ENCODE measurements at places on chromosomes 12 and 14.

DNA sequence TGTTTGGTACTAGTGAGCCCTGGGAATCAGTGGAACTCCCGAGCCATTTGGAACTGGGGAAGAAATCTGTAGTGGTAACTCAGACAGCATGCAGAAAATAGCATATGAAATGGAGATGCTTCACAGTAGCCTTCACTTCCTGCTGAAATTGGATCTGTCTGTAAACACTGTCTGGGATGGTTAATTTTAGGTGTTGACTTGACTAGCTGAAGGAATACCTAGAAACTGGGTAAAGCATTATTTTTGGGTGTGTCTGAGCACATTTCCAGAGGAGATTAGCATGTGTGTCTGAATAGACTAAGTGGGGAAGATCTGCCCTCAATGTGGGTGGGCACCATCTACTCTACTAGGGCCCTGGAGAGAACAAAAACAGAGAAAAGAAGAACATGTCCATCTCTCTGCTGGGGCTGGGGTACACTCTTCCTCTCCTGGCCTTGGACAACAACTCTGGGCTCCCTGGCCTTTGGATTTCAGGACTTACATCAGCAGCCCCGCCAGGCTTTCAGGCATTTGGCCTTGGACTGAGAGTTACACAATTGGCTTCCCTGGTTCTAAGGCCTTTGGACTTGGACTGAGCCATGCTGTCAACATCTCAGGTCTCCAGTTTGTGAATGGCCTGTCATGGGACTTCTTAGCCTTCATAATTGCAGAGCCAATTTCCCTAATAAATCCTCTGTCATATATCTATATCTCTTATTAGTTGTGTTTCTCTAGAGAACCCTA is 14.0 kb upstream of the CRADD start:
- no peak for DNase-seq

DNA sequence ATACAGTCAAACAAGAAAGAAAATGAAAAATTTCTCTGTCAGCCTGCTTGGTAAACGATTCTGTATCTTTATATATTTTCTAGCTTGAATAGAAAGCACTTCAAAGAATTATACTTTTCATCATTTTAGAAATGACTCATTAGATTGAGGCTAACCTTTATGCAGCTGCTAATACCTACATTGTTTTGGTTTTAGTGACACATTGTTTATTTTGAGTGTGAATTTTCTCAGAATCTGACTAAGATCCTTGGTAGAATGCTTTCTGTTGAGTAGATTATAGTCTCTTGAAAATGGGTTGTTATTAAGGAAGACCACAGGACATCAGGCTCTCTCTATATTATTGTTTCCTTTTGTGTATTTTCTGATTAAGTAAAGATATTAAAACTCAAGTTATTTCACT is at the start of gene PMCH:
TSS of gene PMCH (minus strand) at position 45 of the 400 bp plus-strand sequence. CDS start 63 bp downstream, outside the sequence.
- no peak for DNase-seq

DNA sequence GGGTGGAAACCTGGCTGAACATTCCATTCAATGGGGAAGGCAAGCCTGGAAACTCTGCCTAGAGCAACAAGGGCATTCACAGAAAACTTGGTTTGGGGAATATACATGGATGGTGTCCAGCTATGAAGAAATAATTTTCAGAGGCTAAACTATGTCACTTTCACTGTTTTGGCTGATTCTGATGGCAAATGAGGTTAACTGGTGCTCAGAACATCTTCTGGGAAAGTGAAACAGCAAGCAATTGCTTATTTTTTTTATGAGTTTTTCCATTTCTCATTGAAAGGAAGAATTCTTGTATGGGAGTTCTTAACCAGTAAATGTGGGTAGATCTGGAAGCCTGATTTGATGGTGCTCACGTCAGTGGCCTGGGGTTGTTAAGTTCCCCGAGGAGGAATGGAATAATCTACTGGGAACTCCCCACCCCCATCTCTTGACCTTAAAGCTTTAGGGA is 132.8 kb upstream of the BTG1 start:
- no peak for DNase-seq

DNA sequence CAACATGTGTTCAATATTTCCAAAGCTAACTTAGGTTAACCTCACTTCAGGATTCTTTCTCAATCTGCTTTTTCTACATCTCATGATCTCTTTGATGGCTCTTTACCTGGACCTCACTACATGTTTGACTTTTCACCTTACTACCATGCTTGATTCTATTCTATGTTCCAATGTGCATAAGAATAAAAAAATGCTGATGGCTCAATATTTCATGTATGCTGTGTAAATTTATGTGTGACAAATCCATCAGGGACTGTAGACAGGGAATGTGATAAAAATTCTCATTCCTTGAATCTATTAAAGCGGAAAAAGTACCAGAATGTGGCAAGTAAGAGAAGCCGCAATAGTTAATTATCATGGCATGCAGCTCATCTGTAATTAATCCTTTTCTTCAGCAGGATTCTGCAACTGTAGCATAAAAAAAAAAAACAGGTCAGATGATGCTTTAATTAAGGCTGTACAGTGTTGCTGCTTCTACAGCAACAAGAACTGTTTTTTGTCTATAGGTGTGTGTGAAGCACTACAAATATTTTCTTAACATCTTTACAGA is 276.9 kb upstream of the PRKD1 start:
- DNase-seq = no peak

- no peak for DNase-seq
Observed at GRCh38 chr14:89339579-89339978, 77.5 kb downstream of the FOXN3 start.

- no peak for DNase-seq
Observed at GRCh38 chr14:21768116-21768874, 94.7 kb upstream of the OR4E1 start.

GRCh38 chr14:54767450-54767849 is 135.2 kb downstream of the GCH1 start:
- no peak for DNase-seq

DNA sequence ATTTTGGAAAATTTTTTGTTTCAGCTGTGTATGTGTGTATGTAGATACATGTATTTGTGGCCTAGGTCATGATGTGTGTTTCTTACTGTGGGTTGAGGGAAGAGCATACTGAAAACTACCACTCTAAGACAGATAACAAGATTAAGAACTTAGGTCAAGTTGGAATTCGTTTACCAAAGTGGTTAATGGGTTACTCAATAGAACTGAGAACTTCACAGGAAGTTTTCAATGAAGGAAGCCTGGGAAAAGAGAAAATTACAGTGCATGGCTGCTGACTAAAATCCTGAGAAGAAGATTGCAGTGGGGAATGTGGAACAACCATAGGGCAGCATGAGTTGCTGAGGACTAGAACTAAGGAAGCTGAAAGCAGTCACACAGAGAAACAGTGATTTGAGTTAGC is 21.4 kb upstream of the FOXG1 start:
- DNase-seq = no peak

DNA sequence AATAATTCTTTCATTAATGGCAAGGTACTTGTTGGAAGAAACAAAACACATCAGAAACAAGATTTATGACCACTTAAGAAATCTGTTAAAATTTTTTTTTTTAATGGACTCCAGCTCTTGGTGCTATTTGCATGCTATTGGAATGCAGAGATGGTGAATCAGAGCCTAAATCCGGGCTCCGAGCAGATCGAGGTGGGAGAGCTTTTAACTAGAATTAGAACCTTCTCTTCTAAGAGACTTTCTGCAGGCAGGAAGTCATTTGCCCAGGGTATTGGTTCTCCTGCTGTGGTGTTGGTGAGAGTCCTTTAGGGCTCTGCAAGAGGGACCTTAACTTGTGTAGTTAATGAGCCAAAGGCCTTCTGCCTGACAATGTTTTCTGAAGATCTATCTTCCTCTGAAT is 419.4 kb downstream of the SNAPC1 start:
- no peak for DNase-seq

GRCh38 chr12:101581190-101581589 is 13.6 kb upstream of the MYBPC1 start:
- DNase-seq = no peak

GRCh38 chr12:29620030-29620429 is 122.5 kb upstream of the OVCH1 start:
- no peak for DNase-seq

DNA sequence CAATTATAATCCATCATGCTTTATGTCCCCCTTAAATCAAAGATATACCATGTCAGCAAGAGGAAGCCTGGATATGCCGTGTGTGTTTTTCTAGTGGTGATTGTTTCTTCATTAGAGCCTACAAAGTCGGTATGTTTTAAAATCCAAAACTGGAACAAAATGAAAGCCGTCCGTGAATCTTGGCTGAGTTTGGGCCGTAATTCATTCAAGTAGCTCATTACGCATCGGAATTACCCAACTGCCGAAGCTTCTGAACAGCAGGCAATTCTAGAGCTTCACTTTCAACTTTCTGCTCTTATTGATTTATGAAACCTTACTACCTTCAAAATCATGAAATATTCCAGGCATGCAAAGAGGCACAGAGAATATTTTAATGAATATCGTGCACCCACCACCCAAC is 224.7 kb downstream of the AACS start:
- no peak for DNase-seq

GRCh38 chr12:98456576-98457573 is 58.5 kb upstream of the TMPO start:
- DNase-seq = peak; percentile 27

- DNase-seq = no peak
Observed at GRCh38 chr12:104691721-104692556, 235.2 kb downstream of the CHST11 start.

- DNase-seq = no peak
Observed at GRCh38 chr12:101875162-101875561, 2.2 kb upstream of the DRAM1 start.

GRCh38 chr12:15429262-15429661 is 107.0 kb downstream of the PTPRO start:
- DNase-seq = no peak

GRCh38 chr14:32331206-32331605 is 2.1 kb downstream of the AKAP6 start:
- DNase-seq = no peak

DNA sequence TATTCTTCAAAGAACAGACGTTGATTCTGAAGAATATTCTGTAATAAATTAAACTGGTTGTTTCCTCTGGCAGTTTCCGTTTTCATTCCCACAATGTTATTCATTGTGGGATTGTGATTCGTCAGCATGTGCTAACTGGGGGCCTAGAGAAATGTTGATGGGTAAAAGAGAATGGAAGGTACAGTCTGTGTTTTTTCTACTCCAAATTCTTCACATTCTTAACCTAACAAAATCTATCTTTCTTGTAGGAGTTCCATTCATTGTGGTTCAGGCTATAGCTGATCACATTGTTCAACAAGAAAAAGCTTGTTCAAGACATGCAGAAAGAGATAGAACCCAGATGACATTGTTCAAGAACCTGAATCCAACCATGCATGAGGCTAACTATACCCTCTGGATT is 5.9 kb downstream of the CD163 start:
- no peak for DNase-seq

GRCh38 chr14:88630565-88630964 is 67.7 kb downstream of the ZC3H14 start:
- no peak for DNase-seq

DNA sequence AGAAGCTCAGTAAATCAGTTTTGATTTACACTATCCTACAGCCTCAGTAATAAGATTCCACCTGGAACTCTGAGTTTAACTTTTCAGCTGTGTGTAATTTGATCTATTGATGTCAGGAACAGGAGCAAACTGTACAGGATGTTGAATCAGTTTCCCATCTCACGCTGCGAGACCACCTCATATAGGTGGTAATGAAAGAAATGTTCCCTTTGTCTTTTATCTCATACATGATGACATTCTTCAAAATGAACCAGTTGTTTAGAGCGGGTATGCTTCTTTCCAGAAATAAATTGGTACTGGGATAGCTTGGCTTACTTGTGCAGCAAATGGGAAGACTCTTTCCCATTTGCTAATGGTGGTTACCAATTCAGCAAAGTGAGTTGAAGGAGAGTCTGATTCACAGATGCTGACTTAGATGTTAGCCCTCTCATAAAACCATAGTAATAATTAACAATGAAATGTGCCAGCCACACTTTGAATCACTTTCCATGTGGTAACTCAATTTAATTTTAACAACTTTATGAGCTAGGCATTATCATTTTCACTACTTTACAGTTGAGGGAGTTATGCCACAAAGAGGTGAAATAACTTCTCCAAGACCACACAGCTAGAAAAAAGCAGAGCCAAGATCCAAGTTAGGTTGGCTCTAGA is 251.5 kb downstream of the PAWR start:
- DNase-seq = no peak

DNA sequence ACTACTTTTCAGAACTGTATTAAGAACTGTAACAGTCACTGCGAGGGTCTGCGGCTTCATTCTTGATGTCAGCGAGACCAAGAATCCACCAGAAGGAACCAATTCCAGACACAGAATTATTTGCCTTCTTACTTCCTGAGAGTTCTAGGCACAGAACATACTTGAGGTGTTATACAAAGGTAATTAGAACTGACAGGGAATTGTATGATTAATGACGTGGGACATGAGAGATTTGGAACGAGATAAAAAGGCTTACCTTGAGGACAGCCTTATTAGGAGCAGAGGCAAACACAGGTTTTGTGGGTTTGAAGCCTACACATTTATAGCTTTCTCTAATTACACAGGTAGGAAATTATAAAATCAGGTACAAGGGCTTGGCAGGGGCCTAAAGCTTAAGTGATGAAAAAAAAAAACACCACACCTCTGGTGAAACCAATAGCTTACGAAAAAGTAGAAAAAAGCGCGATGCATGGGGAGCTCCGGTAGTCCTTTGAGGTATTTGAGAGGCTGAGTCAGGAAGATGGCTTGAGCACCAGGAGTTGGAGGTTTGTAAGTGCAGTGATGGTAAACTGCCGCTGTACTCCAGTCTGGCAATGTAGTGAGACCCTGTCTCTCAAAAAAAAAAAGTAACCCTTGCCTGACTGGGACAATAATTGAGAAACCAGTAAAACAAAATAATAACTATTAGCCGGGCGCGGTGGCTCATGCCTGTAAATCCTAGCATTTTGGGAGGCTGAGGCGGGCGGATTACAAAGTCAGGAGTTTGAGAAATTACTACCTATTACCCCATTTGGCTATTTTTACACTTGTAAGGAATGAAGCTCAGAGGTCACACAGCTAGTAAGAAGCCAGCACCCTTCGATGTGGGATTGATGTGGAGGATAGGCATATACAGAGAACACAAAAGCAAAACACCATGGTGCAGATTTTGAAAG is 795 bp upstream of the ACOT2 start:
- DNase-seq = no peak

GRCh38 chr14:79193689-79194477 is 1017.4 kb downstream of the DIO2 start:
- DNase-seq = no peak

- no peak for DNase-seq
Observed at GRCh38 chr12:57248934-57249742, 1.8 kb downstream of the STAC3 start.

Data from activated T-cell treated with anti-CD3 and anti-CD28 coated beads for 48 hours (primary cell).